ENCODE measurements at places on chromosomes 6 and 20.

DNA sequence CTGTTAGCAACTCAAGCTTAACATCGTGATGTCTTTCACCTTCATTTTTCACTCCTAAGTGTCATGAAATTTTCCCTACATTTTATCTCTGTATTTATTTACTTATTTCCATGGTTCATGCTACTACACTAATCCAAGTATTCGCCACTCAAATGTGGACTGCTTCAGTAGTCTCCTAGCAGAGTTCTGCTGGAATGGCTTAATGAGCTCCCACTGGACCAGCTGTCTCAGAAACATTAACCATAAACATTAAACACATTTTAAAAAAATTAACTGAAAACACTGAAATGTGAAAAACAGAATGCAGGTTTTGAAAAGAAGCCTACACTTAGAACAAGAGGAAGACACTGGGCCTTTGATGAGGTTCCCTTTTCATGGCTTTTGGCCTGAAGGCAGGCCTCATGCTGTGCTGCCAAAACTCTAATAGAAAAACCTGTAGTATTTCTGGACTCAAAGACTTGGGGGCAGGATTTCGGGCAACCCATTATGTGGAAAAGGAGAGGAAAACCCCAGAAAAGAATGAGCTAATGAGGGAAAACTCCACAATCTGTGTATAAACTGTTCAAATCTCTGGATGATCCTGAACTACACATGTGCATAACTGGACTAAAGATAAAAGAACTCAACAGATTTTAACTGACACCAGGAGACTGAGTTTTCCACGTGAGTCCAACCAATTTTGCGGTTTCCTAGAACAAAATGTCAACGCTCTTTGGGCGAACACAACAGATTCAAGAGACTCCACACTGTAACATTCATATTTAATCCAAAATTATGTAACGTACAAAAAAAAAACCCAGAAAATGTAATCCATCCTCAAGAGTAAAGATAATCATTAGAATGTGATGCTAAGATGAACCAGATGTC, 33.0 kb downstream of the SAMD3 start:
- DNase-seq = no peak

DNA sequence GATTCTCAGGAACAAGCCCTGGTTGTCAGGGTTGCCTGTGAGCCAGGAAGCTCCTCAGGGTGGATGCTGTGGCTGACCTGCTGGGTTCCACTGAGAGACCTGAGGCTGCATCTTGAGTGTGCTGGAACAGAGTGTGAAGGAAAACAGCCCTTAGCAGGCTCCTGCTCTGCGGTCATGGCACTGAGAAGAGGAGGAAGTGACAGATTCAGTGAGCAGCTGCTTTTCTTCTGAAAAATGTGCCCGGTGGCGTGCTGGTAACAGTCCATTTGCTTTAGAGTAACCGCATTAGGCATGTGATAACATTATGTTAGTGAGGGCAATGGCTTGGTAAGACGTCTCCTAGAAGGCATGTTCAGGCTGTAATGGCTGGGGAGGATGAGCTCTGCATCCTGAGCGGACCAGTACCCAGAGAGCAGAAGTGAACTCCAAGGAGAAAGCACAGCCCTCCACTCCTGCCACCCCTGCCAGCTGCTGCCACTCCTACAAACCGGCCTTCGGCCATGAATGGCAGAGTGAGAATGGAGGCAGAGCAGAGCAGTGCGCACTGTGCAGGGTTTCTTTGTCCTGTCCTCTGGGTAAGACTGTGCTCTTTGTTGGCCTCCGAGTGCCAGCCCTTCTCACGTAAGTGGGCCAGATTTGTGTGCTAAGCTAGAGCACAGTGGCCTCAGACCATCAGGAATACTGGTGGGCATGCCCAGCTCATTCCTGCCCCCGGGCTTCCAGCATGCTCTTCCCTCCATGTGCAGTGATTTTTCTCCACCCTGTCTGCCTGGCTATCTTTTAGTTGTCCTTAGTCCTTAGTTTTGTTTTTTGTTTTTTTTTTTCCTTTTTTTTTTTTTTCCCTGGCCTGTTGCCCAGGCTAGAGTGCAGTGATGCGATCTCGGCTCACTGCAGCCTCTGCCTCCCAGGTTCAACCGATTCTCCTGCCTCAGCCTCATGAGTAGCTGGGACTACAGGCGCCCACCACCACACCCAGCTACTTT, 98.1 kb upstream of the VSTM2L start:
- DNase-seq = peak; percentile 38

DNA sequence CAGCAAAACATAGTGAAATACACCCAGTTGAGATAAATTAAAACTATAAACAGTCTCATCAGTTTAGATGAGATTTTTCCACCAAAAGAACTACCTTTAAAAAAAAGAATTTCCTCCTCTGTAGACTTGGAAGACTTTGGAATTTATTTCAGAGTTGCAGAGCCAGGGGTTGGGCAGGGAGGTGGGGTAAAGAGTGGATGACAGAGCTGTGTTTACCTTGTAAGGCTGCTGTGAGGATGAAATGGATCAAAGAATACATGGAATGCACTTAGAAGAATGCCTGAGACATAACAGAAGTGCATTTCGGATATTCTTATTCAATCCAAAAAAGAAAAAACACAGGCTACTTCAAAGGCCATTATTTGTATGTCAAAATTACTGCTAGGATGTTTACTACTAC, 6.4 kb upstream of the LY86 start:
- DNase-seq = no peak

GRCh38 chr6:96065213-96065612, 49.4 kb downstream of the FUT9 start:
- no peak for DNase-seq

- DNase-seq = peak; percentile 74
Measured at GRCh38 chr6:41027241-41027640, 11.8 kb downstream of the UNC5CL start.

DNA sequence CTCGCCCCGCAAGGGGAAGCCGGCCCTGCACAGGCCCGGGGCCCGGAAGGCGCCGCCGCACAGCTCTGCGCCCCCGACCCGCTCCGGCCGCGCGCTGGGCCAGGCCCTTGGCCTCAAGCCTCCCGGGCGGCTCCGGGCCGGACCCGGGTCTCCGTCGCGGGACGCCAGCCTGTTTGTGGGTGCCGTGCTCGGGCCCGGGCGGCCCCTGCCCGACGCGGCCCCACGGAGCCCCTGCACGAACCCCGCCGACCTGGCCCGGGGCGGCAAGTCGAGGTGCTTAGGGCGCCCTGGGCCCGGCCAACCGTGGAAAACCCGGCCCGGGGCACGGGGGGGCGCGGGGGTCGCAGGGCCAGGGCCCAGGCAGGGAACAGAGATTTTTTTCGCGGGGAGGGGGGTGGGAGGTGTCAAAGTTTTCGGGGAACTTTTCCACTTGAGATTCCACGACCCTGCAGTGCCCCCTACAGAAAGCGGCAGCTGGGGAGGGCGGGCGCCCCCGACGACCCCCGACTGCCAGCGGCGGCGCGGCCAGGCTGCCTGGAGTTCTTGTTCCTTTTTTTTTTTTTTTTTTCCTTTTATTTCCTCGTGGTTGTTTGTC, 805 bp upstream of the STX16 start:
- DNase-seq = no peak

GRCh38 chr6:34922177-34922663, 33.2 kb downstream of the ANKS1A start:
- no peak for DNase-seq

- DNase-seq = no peak
Measured at GRCh38 chr6:73985891-73986290, 289.9 kb downstream of the CD109 start.

- peak; percentile 87 for DNase-seq
Measured at GRCh38 chr6:6315660-6316059, 4.8 kb downstream of the F13A1 start.
